ENCODE measurements at places on chromosomes 4 and X. TPM values are rescaled to one million over a fixed set of nuclear protein-coding genes. Genes with fewer than 3 reads are reported as not detected.

DNA sequence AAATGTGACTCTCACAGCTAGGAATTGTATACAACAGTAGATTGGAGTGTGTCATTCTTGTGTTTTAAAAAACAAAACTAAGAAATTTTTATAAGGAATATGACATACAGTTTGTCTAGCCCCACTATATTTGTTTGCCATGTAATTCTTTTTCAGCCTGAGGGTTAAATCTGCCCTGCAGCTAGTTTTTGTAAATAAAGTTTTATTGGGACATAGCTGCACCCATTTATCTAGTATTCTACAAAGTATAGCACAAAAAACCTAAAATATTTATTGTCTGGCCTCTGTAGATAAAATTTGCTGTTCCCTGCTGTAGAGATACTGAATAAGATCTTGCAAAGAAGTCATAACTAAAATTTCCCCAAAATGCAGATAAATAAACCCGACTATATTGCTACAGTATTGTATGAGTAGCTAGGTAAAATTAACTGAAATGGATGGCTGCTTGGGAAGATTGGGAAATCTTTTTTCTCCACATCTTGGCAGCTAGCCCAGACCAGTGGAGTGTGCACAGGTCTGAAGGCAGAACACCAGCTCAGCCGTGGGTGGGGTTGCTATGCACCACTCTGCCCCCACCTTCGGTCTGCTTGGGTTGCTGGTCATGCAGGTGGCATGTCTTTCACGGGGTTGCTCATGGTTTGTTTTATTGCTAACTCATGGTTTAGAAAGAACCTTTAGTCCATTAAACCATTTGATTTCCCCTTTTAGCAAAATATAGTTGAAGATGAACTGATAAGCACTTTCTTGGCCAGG is 127.9 kb downstream of the KLHL8 start:
- H3K4me1 ChIP-seq, result peaks cover 5% of the 10 kb centered on the region
- no peak overlapping the region for H3K27ac ChIP-seq
- no peak overlapping the region for H3K4me3 ChIP-seq
- no peaks in the 10 kb centered on the region for H3K27me3 ChIP-seq
- peak; percentile 77 for DNase-seq
- H3K36me3 ChIP-seq, result peaks cover 44% of the 10 kb centered on the region

DNA sequence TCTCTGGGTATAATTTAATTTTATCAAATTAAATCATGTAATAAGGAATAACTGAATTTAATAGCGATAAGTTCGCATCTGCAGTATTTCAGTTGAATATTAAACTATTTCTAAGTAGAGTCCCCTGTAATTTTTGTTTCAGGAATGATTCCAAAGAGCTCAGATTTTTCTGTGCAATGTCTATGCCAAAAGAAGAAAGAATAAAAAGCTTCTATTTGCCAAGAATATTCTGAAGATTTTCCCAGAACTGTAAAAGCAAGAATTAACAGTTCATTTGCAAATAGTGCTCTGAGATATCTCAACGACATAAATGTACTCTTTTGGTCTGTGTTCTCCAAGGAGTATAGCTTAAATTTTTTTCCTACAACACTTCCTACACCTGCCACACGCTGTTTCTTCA is 1242.8 kb upstream of the DIAPH2 start:
- no peak for DNase-seq
- no peaks in the 10 kb centered on the region for H3K4me1 ChIP-seq
- no peaks in the 10 kb centered on the region for H3K27me3 ChIP-seq
- no peak overlapping the region for H3K27ac ChIP-seq
- H3K4me3 ChIP-seq, result no peak overlapping the region
- no peaks in the 10 kb centered on the region for H3K36me3 ChIP-seq

GRCh38 chr4:37601531-37601930 is 84.6 kb downstream of the RELL1 start:
- H3K4me1 ChIP-seq, result no peaks in the 10 kb centered on the region
- DNase-seq, result no peak
- H3K27ac ChIP-seq, result no peak overlapping the region
- no peaks in the 10 kb centered on the region for H3K36me3 ChIP-seq
- H3K4me3 ChIP-seq, result no peak overlapping the region
- H3K27me3 ChIP-seq, result no peaks in the 10 kb centered on the region

DNA sequence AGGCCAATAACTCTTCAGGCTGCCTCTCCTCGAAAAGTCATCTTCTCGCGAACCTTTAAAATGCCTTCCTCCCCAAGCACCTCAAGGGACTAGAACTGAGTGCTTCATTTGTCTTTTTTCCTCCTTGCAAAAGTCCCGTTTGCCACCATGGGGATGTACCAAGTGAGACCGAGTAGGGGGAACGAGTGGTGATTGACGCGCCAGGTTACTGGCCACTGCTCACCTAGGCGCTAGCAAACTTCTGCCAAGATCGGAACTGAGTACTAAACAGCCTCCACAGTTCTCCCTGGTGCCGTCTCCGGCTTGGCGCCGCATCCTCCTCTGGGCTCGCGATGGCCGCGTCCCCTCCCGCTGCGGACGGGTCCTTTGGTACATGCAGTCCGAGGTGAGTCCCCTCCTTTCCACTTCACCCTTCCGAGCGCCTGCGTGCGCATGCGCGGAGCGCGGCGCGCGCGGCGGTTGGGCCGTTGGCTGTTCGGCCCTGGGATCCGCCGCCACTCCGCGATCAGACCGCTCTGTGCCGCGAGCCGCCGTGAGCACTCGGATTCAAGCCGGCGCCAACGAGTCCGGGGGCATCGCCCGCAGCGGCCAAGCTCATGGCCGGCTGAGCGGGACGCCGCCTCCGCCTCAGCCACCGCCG is at the start of gene CDK16:
CDK16 (plus strand) TSS at position 402 of the 640 bp plus-strand sequence. CDS start 4,877 bp downstream, outside the sequence.
- DNase-seq, result peak; percentile 80
- peak within 1 kb of the TSS; percentile 87 for H3K4me3 ChIP-seq
- H3K4me1 ChIP-seq, result peaks cover 30% of the 10 kb centered on the region
- H3K27ac ChIP-seq, result peak within 1 kb of the TSS; percentile 96

GRCh38 chr4:143082701-143083100 is 102.0 kb upstream of the USP38 start:
- DNase-seq, result no peak
- no peaks in the 10 kb centered on the region for H3K36me3 ChIP-seq
- H3K27me3 ChIP-seq, result no peaks in the 10 kb centered on the region
- no peak overlapping the region for H3K4me3 ChIP-seq
- H3K4me1 ChIP-seq, result no peaks in the 10 kb centered on the region
- no peak overlapping the region for H3K27ac ChIP-seq

DNA sequence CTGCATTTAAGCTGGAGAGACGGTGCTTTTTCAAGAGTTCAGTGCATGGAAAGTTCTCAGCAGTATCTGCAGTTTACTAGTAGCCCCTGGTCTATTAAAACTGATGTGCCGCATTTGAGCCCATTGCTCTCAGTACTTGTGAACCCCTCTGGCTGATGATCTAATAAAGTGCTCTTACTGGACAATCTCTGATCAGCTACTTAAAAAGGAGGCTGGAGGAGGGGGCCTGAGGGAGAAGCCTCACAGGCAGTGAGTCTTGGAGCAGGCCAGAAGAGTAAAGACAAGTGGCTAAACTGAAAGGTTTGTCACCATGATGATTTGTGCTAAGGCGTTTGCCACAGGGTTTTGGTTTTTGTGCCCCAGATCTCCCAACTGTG is 138.5 kb downstream of the ARX start:
- H3K4me1 ChIP-seq, result no peaks in the 10 kb centered on the region
- H3K27ac ChIP-seq, result no peak overlapping the region
- H3K4me3 ChIP-seq, result no peak overlapping the region
- 0 out of 3 replicates have a peak, but pooled peaks cover 9% of the 10 kb centered on the region for H3K36me3 ChIP-seq
- H3K27me3 ChIP-seq, result no peaks in the 10 kb centered on the region

DNA sequence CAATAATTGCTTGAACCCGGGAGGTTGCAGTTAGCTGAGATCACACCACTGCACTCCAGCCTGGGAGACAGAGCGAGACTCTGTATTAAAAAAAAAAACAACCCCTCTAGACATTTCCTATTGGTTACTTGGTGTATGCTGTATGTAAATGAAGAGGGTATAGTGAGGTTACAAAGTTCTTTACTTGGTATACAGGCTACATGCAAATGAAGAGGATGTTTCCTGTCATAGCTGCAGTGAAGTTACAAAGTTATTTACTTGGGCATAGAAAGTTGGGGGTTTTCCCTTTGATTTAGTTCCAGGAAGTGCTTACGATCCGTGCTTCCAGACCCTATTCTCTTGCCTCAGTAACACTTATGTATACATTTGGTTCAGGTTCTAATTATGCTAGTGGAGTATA is 38.4 kb upstream of the CLNK start:
- H3K4me3 ChIP-seq, result no peak overlapping the region
- no peak for DNase-seq
- H3K27ac ChIP-seq, result no peak overlapping the region
- no peaks in the 10 kb centered on the region for H3K36me3 ChIP-seq
- no peaks in the 10 kb centered on the region for H3K4me1 ChIP-seq

GRCh38 chrX:66163849-66164411 is at the start of gene HEPH:
TSS of gene HEPH (plus strand) at chrX:66164247. CDS start at chrX:66170571, 6,324 bp downstream.
- peak; percentile 54 for DNase-seq
- H3K36me3 ChIP-seq, result peaks cover 26% of the 10 kb centered on the region
- no peaks in the 10 kb centered on the region for H3K27me3 ChIP-seq
- peak within 1 kb of the TSS; percentile 89 for H3K27ac ChIP-seq

- H3K4me3 ChIP-seq, result no peak overlapping the region
- no peak for DNase-seq
- no peak overlapping the region for H3K27ac ChIP-seq
- no peaks in the 10 kb centered on the region for H3K36me3 ChIP-seq
- H3K4me1 ChIP-seq, result no peaks in the 10 kb centered on the region
Observed at GRCh38 chr4:40848940-40849339, 99.2 kb downstream of the NSUN7 start.

- no peaks in the 10 kb centered on the region for H3K36me3 ChIP-seq
- no peaks in the 10 kb centered on the region for H3K4me1 ChIP-seq
- H3K27ac ChIP-seq, result no peak overlapping the region
- DNase-seq, result no peak
Observed at GRCh38 chr4:61203436-61203790, 3.3 kb downstream of the ADGRL3 start.

DNA sequence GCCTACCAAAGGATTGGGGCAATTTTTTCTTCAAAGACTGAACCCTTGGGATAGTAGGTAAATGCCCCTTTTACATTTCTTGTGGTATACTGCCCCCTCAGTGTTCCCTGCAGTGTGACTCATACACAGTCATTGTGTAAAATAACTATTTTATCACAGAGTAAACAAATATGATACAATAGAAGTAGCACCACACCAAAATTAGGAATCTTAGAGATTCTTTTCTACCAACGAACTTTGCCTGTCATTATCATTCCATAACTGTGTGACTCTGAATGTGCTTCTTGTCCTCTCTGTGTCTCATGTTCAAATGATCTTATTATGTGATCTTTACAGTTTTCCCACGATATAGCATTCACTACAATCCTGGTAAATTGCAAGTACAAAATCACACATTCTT is 517.0 kb downstream of the ZIC3 start:
- DNase-seq, result no peak
- H3K4me3 ChIP-seq, result no peak overlapping the region
- H3K36me3 ChIP-seq, result no peaks in the 10 kb centered on the region
- H3K4me1 ChIP-seq, result no peaks in the 10 kb centered on the region
- H3K27ac ChIP-seq, result no peak overlapping the region
- no peaks in the 10 kb centered on the region for H3K27me3 ChIP-seq

- H3K27me3 ChIP-seq, result no peaks in the 10 kb centered on the region
- H3K4me3 ChIP-seq, result no peak overlapping the region
- no peak overlapping the region for H3K27ac ChIP-seq
- no peaks in the 10 kb centered on the region for H3K36me3 ChIP-seq
- no peak for DNase-seq
Observed at GRCh38 chrX:149157976-149158375, 347.1 kb downstream of the IDS start.

GRCh38 chrX:43000121-43000520 is 222.2 kb upstream of the PPP1R2C start:
- H3K4me3 ChIP-seq, result no peak overlapping the region
- no peak overlapping the region for H3K27ac ChIP-seq
- DNase-seq, result no peak
- no peaks in the 10 kb centered on the region for H3K4me1 ChIP-seq
- H3K36me3 ChIP-seq, result no peaks in the 10 kb centered on the region

DNA sequence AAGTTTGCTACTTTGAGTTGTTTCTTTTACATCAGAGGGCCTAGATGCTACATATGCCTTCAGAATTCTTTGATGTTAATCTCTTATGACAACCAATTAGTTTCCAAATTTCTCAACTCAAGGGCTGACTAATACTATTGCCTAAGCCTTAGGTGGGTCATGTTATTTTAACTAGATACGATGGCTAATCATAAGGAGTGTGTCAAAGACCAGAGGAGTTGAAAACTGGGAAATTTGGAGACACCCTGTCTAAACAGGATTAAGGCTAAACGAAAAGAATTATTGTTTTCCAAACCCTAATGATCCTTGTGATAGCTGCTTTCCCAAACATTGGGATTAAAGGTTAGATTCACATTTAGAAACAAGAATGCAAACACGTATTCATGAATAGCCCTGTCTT is 228.5 kb downstream of the PCDH7 start:
- no peaks in the 10 kb centered on the region for H3K27me3 ChIP-seq
- no peak overlapping the region for H3K4me3 ChIP-seq
- no peaks in the 10 kb centered on the region for H3K36me3 ChIP-seq
- H3K4me1 ChIP-seq, result no peaks in the 10 kb centered on the region

DNA sequence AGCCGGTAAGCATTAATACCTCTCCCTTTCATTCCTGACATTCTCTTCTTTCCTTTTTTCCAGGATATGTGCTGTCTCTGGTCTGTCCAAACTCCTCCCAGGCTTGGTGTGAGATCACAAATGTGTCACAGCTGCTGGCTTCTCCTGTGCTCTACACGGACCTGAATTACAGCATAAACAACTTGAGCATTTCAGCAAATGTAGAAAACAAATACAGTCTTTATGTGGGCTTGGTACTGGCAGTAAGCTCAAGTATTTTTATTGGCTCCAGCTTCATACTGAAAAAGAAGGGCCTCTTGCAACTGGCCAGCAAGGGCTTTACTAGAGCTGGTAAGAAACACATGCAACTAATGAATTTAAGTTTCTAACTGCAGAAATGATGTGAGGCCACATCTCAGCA is 8.4 kb downstream of the NIPAL1 start:
- H3K4me1 ChIP-seq, result no peaks in the 10 kb centered on the region
- no peak for DNase-seq
- H3K27ac ChIP-seq, result no peak overlapping the region
- H3K27me3 ChIP-seq, result peaks cover 7% of the 10 kb centered on the region

GRCh38 chr4:110119880-110120279 is 78.5 kb downstream of the ELOVL6 start:
- no peak overlapping the region for H3K27ac ChIP-seq
- H3K36me3 ChIP-seq, result peaks cover 45% of the 10 kb centered on the region
- no peaks in the 10 kb centered on the region for H3K27me3 ChIP-seq
- no peak for DNase-seq
- no peak overlapping the region for H3K4me3 ChIP-seq

GRCh38 chr4:12576409-12576808 is 907.7 kb downstream of the RAB28 start:
- no peak overlapping the region for H3K27ac ChIP-seq
- no peaks in the 10 kb centered on the region for H3K36me3 ChIP-seq
- H3K4me3 ChIP-seq, result no peak overlapping the region
- no peaks in the 10 kb centered on the region for H3K27me3 ChIP-seq
- no peaks in the 10 kb centered on the region for H3K4me1 ChIP-seq

GRCh38 chr4:2400841-2401609 is 17.4 kb downstream of the ZFYVE28 start:
- no peaks in the 10 kb centered on the region for H3K27me3 ChIP-seq
- no peak overlapping the region for H3K27ac ChIP-seq
- no peak for DNase-seq

PITX2 gene
- not detected for total RNA-seq

EDA gene
- total RNA-seq, result 0.36 TPM

IL3RA gene
- total RNA-seq, result not detected

FRG1 gene
- total RNA-seq, result 74.7 TPM

CXCL8 gene
- 3.3 TPM for total RNA-seq

USP38 gene
- 21.3 TPM for total RNA-seq

SLC25A43 gene
- 5.8 TPM for total RNA-seq

HGFAC gene
- total RNA-seq, result 0.09 TPM

OTC gene
- total RNA-seq, result not detected

CACNA1F gene
- 0.04 TPM for total RNA-seq

RAB40AL gene
- total RNA-seq, result 0.51 TPM

IGFBP7 gene
- 0.29 TPM for total RNA-seq
